SK-N-MC (cell line): ENCODE measurements at places on chromosomes 7 and 10.

- DNase-seq = no peak
Observed at GRCh38 chr7:26612742-26613141, 251.6 kb downstream of the SKAP2 start.

- DNase-seq = no peak
Observed at GRCh38 chr10:6163364-6164270, 39.1 kb upstream of the PFKFB3 start.

- no peak for DNase-seq
Observed at GRCh38 chr7:50814166-50814565, 31.5 kb upstream of the GRB10 start.

DNA sequence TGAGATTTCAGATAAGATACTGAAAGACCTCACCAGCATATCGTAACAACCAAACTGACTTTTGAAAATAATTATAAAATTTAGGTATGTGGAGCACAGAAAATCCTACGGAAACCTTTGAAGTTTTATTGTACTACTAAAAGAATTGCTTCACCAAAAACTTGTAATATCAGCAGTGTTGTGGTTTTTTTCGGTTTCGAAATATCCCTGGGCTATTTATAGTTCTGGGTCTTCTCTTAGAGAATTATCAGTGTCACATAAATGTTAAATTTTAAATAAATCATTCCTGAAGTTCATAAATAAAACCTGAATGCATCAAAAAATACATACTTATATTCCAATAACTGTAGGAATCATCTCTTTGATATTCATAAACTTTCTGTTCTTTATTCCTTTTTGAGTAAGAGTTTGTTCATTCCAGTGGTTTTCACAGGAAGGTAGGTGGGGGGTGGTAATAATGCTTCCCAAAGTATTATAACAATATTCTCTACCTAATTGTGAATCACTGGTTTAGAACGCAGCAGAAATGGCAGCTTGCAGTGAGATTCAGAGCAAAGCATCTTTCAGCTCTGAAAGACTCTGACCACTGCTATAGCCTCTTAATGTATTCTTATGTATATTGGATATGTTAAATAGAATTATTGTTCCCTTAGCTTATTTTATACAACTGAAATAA is 60.2 kb downstream of the ZNF277 start:
- no peak for DNase-seq

- no peak for DNase-seq
Observed at GRCh38 chr10:122864901-122865300, 14.5 kb downstream of the FAM24B start.

GRCh38 chr10:96482815-96483588 is 30.7 kb downstream of the TLL2 start:
- no peak for DNase-seq
